Psoas muscle (tissue), 8 donors: ENCODE measurements at places on chromosomes 11 and 22. TPM values are rescaled to one million over a fixed set of nuclear protein-coding genes. Genes with fewer than 3 reads are reported as not detected.

Gene CBLIF
- not detected for total RNA-seq

Gene SLC22A12
- not detected for total RNA-seq

GRCh38 chr11:2803186-2804091 lies 82.1 kb downstream of the CDKN1C start:
- DNase-seq, result peak; percentile 9

DNA sequence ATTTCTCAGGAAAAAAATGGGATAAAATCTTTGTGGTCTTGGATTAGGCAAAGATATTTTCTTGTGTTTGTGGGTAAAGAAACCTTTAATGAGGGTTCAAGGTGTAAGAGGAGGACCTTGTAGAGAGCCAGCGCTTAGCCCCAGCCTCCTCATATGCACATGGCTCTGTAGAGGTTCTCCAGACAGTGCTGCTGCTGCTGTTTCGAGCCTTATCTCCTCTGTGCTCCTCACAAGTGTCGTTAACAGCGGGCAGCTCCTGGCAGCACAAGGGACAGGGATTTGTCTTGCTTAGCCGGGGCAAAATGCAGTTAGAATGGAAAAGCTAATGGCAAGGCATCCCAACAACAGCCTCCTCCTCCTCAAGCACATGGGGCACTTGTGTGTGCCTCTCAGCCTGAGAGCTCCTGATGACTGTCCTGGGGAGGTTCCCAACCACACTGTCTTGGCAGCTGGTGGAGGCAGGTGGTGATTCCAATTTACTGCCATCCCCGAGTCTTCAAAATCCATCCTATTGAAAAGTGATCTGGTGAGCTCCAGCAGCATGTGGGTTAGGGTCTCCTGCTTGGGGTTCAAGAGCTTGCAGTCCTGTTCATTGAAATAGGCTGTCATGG lies 7.6 kb upstream of the MSANTD2 start:
- no peak for DNase-seq

Gene DBX1
- total RNA-seq, result not detected

Gene CERK
- 38.1 TPM for total RNA-seq

- DNase-seq, result no peak
Measured at GRCh38 chr11:69233744-69234570, 60.0 kb upstream of the MYEOV start.

DNA sequence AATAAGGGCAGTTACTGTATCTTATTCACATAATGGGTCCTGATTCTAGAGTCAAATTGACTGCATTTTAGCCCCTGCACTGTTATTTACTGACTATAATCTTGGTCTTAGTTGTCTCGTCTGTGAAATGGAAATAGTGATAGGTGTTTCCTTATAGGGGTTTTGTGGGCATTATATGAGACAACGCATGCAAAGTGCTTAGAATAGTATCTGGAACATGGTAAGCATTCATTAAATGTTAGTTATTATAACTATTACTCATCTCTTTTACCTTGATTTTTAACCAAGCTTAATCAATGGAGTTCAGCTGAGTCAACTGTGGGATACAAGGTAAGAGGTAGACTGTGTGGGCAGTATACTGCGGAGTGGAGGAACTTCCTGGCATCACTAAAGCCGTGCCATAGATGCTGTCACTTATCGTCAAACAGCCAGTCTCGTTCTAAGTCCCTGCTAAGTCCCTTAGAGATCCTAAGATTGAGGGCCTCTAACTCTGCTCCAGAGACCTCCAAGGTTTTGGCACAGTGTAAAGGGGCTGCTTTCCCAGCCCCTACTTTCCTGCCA lies 2.6 kb upstream of the ZC3H12C start:
- no peak for DNase-seq

DNA sequence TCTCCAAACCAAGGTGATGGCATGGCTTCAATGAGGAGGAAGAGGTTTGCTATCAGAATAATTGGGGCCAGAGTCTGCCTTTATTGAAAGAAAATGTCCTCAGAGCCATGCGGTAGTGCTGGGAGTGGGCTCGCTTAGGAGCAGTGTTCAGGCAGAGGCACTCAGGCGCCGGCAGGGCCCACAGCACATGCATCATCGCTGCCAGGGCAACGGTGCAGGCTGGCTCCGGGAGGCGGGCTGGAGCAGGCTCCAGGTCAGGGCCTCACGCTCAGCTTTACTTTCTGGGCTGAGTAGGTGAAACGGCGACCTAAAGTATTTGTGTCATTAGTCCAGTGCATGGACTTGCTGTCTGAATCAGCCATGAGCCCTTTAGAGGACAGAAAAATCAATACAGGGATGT lies 169.9 kb upstream of the CCDC90B start:
- no peak for DNase-seq

GRCh38 chr11:119406005-119406404 lies 17.0 kb downstream of the THY1 start:
- DNase-seq, result no peak

DNA sequence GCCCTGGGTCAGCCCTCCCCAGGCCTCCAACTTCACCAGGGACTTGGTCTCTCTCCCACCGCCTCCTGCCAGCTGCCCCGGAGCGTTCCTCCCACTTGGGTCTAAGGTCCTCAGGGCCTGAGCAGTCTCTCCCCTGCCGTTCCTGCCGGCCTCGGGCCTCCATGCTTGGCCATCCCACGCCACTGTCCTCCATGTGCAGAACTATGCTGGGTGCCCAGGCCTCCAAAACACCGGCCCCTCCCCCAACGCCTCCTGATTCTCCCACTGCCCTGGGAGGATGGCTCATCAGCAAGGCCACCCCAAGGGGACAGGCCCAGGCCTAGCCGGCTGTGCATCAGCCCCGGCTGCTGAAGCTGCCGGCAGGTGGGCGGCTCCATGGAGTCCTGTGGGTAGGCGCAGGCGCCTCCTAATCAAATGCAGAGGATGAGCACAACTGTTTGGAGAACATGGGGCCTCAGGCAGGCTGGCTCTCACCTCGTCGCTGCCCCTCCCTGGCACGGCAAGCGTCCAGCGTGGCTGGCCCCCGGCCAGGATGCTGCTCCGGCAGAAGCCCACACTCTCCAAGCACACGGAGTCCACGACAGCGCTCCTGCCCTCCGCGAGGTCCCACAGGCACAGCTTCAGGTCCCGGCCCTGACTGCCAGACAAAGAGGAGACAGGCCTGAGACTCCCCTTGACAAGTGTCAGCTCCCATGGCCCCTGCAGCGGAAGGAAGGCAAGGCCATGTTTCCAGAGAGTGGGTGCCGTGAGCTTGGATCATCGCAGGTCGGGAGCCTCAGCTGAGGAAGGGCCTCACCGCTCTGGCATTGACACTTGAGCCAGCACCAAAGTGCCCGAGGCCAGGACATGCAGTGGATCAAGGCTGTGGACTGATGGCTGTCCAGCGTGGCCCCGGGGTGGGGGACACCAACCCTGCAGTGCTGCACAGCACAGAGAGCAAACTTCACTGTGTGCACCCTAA lies 42.6 kb downstream of the GNB1L start:
- no peak for DNase-seq

GRCh38 chr11:12897390-12897789 lies 111.7 kb upstream of the RASSF10 start:
- peak; percentile 34 for DNase-seq

DNA sequence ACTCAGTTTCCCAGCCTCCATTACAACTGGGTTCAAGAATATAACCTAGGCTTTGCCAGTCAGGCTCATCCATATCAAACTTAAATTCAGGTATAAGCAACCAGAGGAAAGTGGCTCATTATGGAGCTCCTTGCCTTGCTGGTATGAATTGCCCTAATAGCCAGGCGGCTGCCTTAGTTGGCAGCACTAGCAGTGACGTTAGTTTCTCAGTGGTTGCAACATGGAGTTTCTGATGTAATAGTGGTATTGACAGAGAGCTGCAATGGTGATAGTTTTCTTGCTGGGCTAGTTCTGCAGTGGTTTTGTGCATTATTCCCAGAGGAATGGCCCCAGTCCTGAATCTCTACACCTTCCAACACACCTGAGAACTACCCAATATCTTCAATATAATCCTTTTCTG lies 3.8 kb upstream of the TMEM123 start:
- DNase-seq, result no peak

DNA sequence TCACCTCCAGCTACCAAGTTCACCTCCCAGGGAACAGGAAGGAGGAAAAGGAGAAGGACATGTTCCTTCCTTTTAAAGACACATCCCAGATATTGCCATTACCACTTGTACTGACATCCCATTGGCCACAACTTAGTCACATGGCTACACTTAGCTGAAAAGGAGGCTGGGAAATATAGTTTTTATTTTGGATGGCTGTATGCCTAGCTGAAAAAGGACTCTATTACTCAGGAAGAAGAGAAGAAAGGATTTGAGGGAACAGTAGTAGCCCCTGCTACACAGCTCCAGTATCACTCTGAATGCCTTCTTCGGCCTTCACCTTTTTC lies 2.1 kb upstream of the APOA5 start:
- DNase-seq, result no peak

DNA sequence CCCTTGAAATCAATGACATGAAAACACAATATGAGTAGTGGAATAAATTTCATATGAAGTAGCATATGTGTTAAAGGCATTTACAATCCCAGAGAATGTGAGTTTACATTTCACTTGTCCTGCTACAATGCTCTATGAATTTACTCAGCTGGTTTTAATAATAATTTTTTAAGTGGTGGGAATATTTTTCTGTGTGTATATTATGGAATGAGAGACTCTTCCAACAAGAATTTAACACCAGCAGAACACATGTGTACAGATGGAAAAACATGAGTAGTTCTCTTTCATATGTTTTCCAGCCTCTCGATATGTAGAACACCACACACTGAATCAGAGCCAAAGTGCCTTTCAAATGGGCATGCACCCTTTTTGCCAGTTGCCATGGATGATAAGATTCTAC lies 170.4 kb downstream of the MAML2 start:
- no peak for DNase-seq

Gene CCDC116
- total RNA-seq, result 0.13 TPM

Gene CDKN1C
- total RNA-seq, result 29.9 TPM

Gene MS4A12
- total RNA-seq, result not detected
